ENCODE measurements at places on chromosomes 11 and 22.

DNA sequence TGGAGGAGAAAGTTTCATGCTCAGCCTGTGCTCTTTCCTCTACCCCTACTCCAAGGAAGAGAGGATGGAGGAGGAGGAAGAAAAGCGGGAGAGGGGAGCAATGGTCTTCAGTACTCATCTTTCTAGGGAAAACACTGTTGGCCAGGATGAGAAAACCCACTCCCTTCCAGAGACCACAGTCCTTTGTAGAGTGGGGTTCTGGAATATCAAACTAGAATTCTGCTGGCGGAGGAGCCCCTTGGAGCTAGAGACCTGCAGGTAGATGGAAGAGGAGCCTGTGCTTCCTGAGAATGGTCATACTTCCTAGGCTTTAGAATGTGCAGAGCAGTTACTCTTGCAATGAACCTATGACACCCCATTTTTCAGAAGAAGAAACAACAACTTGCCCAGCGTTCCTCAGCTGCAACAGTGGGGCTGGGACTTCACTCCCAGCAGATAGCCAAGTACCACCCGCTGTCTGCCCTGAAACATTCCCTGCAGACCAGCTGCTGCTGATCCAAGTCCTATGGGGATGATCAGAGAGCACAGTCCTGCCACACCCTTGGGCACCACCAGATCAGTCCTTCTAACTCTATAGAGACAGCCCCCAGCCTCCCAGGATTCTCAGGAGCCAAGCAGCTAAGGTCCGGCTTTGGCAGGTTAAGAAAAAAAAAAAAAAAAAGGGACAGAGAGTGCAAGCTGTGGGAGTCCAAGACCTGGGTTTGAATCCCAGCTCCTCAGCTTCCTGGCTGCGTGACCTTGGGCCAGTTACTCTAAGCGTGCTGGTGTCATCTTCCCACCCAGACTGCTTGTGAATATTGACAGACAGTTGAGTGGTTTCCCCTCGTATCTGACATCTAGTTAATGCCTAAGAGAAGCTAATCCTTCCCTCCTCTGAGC is 664 bp downstream of the PTGDR2 start:
- no peak for DNase-seq

DNA sequence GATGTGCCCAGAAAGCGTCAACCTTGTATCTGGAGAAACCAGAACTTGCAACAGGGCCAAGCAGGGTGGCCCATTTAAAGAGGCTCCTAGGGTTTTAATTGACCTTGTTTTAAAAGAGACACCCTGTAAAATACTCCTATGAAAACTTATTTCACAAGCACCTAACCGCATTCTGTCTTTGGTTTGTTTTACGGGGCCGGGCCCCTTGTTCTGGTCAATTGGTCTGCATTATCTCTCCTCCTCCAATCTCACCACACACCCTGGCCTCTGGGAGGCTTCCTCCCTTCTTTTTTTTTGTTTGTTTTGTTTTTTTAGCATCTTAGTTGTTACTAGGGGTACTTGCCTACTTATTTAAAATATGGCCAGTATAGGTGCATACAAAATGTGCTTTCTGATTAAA is 4.7 kb downstream of the EHF start:
- DNase-seq = no peak

- no peak for DNase-seq
Measured at GRCh38 chr11:96741068-96741467, 351.3 kb downstream of the JRKL start.

- DNase-seq = no peak
Measured at GRCh38 chr22:25765016-25765367, 23.0 kb downstream of the MYO18B start.

GRCh38 chr11:103488031-103488461 is 378.8 kb downstream of the DYNC2H1 start:
- no peak for DNase-seq

GRCh38 chr11:78349624-78350023 is 68.0 kb downstream of the GAB2 start:
- no peak for DNase-seq

DNA sequence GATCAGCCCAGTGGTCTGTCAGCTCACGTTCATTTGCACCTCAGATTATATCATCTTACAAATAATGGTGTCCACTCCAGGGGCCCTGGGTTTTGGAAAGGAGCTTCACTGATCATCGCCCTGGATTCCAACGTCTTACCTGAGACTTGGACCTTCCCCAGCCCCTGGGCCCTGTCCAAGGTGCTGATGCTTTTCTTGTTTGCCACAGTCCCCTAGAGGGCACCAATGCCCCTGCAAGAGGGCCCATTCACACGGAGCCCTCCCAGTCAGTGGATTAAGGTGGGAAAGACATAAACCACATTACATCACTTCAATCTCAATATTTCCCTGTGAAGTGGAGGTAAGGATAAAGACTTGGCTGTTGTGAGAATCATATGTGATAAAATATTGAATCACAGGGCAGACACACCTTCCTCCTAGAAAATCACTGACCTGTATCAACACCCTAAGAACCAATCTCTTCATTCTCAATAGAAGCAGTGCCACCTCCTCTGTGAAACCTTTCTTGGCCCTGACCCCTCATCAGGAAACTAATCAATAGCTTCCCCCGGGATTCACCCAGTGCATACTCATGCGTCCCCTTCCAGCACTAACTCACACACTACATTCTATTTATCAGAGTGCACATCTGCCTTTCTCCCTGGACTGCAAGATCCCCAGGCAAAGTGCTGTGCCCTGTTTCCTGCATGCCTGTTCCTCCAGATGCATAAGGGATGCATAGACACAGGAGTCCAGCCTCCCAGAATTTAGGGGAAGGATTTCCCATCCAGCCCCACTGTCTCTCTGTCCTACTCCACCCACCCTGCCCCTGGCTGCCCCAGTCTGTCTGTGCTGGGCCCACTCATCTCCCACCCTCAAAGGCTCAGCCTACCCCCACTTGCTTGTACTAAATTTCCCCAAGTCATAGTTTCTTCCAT is 167.0 kb downstream of the BUD13 start:
- peak; percentile 45 for DNase-seq

GRCh38 chr22:21837248-21837979 is 30.0 kb downstream of the MAPK1 start:
- no peak for DNase-seq

- no peak for DNase-seq
Measured at GRCh38 chr11:116108161-116108560, 603.9 kb upstream of the CADM1 start.
